ENCODE measurements at places on chromosomes 4 and X.
A peak's percentile ranks its signal among the peaks of the same experiment; 100 is the strongest.

DNA sequence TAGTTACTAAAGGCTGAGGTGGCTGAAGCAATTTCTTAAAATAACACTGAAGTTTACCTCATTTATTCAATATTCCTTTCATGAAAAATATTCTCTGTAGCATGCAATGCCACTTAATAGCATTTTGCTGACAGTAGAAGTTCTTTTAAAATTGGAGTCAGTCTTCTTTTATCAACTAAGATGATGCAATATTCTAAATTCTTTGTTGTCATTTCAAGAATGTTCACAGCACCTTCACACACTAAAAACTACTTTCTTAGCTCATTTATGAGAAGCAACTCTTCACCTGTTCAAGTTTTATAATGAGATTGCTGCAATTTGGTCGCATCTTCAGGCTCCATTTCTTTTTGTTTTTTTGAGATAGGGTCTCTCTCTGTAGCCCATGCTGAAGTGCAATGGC, 48.8 kb downstream of the ANAPC10 start:
- DNase-seq: no peak

- no peak for DNase-seq
Observed at GRCh38 chrX:110924871-110925270, 129.3 kb upstream of the CHRDL1 start.

DNA sequence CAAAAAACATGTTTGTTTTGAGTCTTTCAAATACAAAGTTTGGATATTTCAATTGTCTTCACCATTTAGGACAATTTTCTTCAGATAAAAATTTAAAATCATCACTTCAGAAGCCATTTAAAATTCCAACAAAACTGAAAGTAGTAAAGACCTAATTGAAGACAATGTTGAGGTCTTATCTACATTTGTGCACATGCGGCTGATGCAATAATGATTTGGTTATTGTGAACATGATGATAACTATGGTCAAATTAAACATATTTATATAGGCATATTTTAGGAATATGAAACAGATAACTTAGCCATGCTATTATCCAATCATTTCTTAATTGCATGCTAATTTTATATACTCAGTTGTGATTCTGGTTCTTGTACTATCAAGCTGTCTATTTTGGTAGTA, 407.5 kb downstream of the GALNTL6 start:
- DNase-seq: no peak

GRCh38 chrX:100928660-100929613, at the start of gene XKRX:
TSS of gene XKRX (minus strand) at chrX:100928917. CDS start at chrX:100928304, 613 bp downstream.
- peak; percentile 3 for DNase-seq

DNA sequence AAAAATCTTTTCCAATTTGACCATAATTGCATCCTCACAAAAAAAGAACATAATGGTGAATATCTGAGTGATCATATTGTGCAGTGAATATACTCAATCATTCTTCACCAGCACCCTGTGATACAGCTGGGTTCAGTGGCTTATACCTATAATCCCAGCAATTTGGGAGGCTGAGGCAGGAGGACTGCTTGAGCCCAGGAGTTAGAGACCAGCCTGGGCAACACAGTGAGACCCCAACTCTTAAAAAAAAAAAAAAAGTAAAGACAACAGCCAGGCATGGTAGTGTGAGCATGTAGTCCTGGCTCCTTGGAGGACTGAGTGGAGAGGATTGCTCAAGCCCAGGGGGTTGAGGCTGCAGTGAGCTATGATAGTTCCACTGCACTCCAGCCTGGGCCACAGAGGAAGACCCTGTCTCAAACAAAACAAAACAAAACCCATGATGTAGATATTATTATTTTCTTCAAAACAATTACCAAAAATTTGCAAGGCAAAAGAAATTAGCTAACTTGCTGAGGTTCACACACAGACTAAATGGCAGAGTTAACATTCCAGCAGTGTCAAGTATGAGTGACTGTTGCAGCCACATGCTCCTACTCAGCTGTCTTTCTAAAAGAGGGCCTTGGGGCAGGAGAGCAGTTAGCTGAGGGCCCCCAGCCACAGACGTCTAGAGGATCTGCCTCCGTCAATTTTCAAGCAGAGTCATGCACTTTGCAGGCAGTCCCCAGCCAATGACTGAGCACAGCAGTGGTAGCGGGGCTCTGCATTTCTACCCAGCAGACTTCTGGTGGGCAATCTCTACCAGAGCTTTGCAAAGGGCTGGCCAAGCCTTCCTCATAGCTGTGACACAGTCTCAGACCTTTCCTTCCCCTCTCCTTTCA, 33.4 kb downstream of the ADGRA3 start:
- DNase-seq: no peak

GRCh38 chr4:2689825-2690700, 66.1 kb downstream of the TNIP2 start:
- DNase-seq: no peak

DNA sequence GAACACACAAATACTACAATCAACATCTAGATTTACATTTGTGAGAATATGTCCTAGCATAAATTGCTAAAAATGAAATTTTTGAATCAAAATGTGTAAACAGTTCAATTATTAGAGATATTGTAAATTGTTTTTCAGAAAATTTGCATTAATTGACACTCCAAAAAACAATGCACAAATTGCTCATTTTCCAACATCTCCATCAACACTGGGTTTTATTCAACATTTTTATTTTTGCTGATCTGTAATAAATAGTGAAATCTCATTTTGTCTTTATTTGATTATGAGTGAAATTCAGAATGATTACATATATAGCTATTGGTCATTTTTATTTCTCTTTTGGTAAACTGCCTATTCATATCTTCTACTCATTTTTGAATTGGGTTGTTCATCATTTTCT, 120.0 kb upstream of the GRIA3 start:
- no peak for DNase-seq

DNA sequence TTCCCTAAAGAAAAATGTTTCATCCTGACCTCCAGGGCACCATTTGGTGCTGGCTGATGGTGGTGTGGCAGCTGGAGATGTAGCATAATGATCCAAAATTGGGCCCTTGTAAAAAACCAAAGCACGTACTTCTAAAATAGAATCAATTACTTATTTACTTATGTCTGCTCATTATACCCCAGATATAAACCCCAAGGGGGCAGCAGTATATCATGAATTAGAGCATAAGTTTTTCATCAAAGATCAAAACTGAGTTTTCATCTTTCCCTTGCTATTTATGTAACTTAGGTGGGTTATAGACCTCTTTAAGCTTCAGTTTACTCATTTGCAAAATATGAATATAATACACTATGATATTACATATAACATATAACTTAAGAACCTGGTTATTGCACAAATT, 241.1 kb downstream of the TACR3 start:
- no peak for DNase-seq

DNA sequence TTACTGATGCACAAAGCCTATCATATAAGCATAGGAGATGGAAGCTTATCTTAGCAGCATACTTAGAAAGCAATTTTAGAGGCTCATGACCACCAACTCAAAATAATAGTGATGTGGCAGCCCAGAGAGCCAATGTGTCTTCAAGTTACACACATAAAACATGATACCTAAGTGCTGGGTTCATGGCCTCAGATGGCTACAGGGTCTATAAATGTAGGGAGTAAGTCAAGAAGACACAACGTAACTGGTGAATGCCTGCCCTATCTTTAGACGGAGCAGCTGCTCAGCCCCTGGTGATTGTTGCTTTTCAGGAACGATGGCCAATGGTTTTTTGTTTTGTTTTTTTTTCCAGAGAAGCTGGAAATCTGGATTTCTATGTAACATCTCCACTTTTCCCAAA, 42.8 kb downstream of the RNF150 start:
- DNase-seq: no peak

GRCh38 chr4:152283801-152284470, 252.0 kb downstream of the FBXW7 start:
- no peak for DNase-seq

GRCh38 chr4:121485190-121485804, 104.5 kb upstream of the QRFPR start:
- no peak for DNase-seq

GRCh38 chr4:42308247-42308646, 89.0 kb upstream of the SHISA3 start:
- DNase-seq: no peak

Measured in stimulated activated CD8-positive, alpha-beta memory T cell treated with anti-CD3 and anti-CD28 coated beads, Interleukin-4, amount 100 ng/mL, for 1 hour (primary cell).